ENCODE measurements at places on chromosomes 13 and 19.

- no peak for DNase-seq
Measured at GRCh38 chr19:44907613-44908012, 2.0 kb downstream of the APOE start.

GRCh38 chr13:23851106-23851505, 38.1 kb downstream of the MIPEP start:
- no peak for DNase-seq

GRCh38 chr13:36650611-36651010, 23.2 kb upstream of the SERTM1 start:
- DNase-seq: no peak

DNA sequence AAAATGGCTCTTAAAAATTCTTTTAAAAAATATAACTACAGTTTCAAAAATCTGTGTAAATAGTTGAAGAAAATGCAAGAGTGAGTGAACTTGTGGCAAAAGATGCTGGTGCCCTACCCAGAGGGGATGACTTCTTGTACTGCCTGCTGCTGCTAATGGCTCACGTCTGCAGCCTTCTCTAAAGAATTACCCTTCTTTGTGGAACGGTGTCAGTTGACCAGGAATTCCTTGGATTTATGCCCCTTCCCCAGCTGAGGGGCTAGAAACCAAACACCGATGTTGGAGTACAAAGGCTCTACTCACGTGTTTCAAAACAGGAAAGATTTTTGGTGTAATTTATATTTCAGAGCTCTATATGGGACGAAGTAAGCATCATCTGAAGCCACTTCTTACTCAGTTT, 1582.8 kb downstream of the OLFM4 start:
- no peak for DNase-seq

All from activated T-cell treated with anti-CD3 and anti-CD28 coated beads, Interleukin-2, amount 50 U/mL, for 72 hours (primary cell).